ENCODE measurements at places on chromosomes 4 and X.

GRCh38 chr4:35963974-35964515 is 280.3 kb downstream of the ARAP2 start:
- DNase-seq = no peak

DNA sequence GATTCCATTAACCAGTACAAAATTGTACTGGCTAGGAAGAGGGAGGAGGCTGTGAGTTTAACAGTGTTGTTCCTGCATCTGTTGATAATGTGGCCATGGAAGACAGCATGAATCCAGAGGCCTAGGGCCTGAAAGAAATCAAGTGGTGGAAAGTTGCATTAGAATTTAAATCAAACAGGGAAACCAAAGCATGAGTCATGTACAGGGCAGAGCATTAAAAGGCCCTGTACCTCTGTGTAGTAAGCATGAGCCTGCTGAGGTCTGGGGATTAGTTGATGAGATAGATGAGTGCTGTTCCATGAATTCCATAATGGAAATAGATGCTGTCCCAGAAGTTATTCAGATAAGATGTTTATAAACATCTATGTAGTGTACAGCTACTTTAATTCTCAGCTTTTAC is 58.3 kb downstream of the MID1IP1 start:
- no peak for DNase-seq

- DNase-seq = no peak
Measured at GRCh38 chrX:24487571-24487970, 22.5 kb downstream of the PDK3 start.

GRCh38 chr4:53781629-53782457 is 190.6 kb upstream of the LNX1 start:
- no peak for DNase-seq

DNA sequence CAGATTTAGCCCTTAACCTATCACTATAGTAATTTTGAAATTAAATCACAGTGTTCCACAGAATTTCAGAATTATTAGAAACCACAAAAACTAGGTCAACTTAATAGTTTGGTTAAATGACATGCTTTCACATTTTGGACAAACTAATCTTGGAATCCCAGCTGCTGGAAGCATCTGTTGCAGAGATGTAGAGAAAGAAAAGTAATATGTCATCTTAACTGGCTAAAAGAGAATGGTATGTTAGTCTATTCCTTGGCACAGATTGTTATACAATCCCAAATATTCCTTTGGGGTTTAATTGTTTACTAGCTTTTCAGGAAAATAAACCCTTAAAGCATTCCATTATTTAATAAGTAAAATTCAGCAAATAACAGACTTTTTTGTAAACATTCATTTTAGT is 519.9 kb downstream of the IL15 start:
- DNase-seq = no peak

DNA sequence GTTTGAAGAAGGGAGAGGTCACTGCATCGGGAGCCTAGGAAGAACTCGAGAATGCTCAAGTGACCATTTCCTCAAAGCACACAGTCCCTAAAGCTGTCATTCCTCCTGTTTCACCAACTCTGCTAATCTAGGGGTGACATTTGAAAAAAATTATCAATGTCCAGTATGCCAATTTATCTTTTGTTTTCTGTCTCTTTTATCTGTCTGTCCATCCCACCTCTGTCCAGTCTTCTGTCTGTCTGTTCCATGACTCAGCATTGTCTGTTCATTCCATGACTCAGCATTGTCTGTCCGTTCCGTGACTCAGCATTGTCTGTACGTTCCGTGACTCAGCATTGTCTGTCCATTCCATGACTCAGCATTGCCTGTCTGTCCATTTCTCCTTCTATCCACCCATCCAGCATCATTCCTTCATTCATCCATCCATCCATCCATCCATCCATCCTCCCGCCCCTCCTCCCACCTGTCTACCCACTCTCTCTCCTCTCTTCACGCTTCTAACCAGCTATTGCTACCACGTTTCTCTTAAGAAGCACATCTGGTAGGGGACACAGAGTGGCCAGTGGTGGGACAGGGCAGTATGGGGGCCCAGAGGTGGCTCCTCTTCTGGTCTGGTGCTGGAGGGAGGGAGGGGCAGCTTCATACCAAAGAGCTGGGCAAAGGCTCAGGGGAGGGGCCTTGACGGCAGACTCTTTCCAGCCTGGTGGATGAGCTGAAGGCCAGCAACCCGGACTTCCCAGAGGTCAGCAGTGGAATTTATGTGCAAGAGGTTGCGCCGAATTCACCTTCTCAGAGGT is 34.1 kb downstream of the HTRA3 start:
- DNase-seq = no peak

- peak; percentile 5 for DNase-seq
Measured at GRCh38 chrX:50606300-50606950, 135.8 kb upstream of the DGKK start.

Data from NCI-H2107 (cell line).